NCI-H2227 treated with DMSO at 0.1 percent for 48 hours (cell line): ENCODE measurements at places on chromosomes 12 and 14.

DNA sequence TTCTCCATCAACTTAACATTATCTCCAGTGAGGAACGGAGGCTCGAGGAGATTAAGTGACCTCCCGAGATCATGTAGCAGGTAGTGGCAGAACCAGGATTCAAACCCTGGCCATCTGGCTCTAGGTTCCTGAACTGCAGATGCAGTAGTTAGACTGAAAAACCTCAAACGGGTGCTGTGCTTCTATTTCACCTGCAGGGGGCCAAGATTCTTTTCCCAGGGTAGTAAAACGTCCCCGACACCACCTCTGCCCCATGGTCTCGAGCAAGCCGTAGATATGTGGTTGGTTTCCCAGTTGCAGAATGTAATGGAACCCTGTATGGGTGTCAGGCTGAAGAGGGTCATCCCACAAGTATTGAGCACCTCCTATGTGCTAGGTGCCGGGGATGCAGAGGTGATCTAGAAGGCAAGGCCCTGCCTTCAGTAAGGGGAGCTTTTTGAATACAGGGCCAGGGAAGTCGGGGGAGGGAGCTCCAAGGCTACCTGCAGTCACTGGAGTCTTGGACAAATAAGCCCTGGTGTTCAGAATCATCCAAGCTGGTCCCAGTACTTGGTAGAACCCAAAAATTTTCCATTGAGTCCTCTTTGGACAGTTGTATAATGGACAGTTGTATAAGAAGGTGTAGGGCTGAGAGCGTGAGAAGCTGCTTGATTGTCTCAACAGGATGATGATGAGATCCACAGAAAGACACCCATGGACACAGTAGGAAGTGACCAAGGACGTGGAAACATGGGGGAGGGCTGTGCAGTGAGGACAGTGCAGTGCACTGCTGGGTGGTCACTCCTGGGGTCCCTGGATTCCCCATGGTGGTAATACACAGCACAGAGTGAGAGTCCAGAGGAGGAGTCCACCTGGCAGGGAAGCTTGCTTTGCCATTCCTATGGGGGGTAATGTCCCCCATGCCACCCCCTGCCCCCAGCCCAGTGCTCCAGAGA lies 197.2 kb downstream of the CHST11 start:
- DNase-seq = no peak

GRCh38 chr12:123942911-123943648 lies 29.6 kb downstream of the CCDC92 start:
- DNase-seq = no peak

GRCh38 chr14:72565917-72566316 lies 328.0 kb downstream of the DPF3 start:
- DNase-seq = no peak

GRCh38 chr12:4448371-4448940 lies 2.8 kb upstream of the FGF6 start:
- DNase-seq = no peak

DNA sequence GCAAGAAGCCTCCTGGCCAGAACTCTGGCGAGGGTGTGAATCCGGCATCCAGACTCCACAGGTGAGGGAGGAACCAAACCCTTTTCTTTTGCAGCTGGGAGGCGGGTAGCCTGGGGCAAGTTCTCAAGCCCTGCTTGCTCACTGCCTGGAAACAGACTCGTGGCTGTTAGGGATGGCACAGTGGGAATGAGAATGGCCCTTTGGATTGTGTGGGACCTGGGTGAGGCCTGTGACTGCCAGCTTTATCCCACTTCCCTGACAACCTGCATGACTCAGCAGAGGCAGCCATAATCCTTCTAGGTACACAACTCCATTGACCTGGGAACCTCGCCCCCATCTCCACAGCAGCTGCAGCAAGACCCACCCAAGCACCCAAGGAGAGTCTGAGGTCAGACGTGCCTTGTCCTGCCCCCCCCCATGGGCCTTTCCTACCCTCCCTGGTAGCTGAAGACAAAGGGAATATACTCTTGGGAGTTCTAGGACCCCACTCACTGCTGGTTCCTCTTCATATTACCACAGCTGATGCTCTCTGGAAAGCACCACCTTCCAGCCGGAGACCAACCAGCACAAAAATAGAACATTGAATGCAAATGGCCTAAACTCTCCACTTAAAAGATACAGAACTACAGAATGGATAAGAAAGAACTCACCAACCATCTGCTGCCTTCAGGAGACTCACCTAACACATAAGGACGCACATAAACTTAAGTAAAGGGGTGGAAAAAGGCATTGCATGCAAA lies 5.1 kb upstream of the GPR33 start:
- DNase-seq = no peak

DNA sequence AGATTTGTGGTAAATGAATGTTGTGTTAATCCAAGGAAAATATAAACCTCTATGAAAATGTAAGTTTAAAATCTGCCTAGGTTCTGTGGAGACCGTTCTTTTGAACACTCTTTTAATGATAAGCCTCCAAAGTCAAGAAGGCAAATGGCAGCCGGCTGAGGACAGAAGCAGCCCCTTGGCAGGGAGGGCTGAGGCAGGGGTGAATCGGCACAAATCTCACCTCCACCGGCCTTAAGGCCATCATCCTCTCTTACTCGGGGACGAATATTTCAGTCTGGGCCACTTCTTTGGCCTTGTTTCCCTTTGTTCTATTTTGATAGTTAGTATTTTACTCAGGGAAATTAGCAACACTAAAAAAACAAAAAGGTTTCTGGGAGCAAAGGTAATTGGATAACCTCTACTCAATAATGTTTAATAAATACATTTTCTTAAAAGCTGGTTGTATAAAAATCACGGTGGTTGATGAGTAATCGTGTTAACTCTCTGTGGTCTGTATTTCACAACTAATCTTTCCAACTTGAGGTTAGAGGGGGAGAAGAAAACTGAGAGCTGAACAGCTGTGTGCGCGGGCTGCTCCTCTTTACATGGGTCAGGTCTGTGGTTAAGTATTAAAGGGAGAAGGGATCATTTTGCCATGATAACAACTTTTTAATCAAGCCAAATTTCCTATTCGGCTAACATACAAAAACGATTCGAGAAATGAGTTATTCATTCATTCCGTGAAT lies 18.6 kb downstream of the LGMN start:
- no peak for DNase-seq

DNA sequence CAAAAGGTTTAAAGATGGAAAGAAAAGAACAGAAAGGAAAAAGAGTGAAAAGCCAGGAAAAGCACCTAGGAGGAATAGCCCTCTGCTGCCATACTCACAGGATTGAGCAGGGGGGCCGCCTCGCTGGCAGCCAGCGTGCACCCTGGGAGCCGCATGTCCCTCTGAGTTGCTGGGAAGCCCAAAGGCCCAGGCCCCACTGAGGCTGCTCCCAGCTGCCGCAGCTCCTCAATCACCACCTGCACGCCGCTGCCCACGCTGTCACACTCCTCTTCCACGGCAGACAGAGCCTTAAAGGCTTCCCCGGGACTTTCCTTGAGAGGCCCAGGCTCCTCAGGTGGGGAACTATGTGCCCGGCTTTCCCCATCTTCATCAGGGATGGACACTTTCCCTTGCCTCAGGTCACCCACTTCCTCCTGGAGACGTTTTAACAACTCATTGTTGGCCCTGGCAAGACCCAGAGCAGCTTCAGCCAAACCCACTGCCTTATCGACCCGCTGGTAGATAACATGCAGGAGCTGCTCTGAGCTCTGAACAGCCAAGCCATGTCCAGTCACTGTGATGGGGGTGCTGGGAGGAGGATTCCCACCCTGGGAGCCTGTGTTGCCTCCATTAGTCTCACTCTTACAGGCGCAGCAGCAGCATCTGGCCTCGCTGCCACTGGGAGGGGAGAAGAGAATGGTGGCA lies 11.5 kb downstream of the C14orf93 start:
- DNase-seq = no peak

GRCh38 chr12:127060310-127060847 lies 1206.6 kb upstream of the TMEM132C start:
- peak; percentile 88 for DNase-seq

- DNase-seq = peak; percentile 45
Observed at GRCh38 chr12:78002878-78003277, 172.2 kb downstream of the NAV3 start.

DNA sequence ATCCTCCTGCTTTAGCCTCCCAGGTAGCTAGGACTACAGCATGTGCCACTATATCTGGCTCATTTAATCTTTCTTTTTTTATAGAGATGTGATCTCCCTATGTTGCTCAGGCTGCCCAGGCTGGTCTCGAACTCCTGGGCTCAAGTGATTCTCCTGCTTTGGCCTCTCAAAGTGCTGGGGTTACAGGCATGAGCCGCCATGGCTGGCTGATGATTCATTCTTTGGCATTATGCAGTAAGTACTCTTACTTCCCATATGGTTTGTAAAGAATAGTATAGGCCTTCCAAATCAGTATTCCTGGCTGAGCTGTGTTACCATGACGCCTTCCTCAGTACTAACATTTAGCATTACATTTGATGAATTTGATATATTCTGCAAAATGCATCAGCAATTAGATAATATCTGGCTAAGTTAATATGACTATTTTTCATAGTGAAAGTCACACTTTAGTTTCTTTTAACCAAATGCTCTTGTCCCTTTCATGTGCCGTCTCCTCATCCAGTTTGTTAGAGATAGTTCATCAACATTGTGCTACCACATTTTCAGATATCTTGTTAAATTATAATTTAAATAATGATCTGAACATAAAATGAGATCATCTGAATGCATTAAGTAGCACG lies 3.2 kb upstream of the MIA2 start:
- no peak for DNase-seq

DNA sequence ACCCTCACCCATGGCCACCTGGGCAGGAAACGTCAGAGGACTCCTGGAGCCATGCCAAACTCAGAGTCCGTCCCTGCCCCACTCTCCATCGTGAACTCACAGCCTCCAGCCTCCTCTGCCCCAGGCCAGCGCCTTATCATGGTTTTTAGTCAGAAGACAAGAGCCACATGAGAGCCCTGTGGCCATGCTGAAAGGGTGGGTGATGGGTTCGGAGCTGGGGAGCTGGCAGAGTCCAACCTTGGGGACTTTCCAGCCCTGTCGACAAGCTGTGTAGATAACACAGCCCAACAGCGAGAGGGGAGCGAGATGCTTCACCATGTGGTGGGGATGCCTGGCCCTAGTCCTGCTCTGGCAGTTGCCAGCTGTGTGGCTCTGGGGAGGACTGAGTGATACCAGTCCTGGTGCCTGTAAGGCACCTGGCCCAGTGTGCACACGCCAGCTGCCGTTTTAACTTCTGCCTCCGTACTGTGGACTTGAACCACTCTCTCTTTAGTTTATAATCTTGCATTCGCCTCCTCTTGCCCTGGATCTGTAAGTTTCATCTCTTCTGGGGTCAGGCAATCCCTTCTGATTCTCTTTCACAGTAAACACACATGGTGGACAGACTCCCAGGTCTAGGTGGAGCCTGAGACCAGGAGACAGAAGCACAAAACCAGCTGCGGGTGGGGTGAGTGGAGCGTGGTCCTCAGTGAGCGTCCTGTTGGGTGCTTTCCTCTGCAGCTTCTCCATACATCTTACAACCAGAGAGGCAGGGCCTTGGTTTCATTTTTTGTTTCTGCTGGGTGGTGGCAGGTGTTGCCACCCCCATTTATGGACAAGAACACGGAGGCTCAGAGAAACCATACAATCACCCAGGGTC lies 55.3 kb downstream of the RIN3 start:
- DNase-seq = no peak

DNA sequence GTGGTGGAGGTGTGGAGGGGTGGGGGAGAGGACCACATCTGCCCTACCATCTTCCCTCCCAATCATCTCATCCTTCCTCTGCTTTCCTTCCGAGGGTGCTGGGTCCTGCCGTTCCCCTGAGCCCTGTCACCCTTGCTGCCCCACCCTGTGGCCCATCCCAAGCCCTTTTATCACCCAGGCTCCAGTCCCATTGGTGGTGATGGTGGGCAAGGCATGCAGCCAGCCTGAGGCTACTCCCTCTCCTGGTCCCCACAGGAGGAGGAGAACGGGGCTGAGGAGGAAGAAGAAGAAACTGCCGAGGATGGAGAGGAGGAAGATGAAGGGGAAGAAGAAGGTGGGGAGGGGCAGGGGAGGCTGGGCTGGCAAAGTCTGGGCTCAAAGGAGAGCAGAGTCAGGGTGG lies 2.7 kb upstream of the LAG3 start:
- no peak for DNase-seq

- DNase-seq = no peak
Observed at GRCh38 chr14:104098272-104099095, 13.0 kb downstream of the ASPG start.

DNA sequence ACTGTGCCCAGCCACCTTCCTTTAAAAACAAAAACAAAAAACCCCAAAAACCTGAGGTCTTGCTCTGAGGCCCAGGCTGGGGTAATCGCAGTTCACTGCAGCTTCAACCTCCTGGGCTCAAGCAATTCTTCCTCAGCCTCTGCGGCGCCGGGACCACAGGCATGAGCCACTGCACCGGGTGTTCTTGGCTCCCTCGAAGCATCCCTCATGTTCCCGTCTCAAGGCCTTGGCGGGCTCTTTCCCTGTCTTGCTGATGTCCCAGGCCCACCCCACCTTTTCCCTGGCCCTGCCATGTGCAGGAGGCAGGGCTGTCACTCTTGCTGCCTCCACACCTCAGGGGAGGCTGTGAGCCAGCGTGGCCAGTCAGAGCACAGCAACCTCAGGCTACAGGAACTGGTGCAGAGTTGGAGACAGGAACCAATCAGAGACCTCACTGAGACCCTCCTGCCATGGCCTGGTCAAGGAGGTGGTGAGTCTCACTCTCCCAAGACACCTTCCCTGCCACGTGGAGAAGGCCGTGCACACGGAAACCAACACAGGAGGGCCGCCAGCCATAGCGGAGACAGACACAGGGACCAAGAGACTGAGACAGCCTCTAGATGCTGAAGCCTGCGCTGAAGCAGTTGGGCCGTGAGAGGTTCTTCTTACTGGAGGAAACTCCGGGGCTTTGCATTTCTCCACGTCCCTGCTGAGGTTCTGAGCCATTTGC lies 6.0 kb upstream of the AMN start:
- DNase-seq = no peak

- no peak for DNase-seq
Observed at GRCh38 chr12:63313139-63313538, 162.1 kb upstream of the AVPR1A start.

GRCh38 chr12:51171884-51172514 lies 936 bp downstream of the TFCP2 start:
- DNase-seq = no peak

DNA sequence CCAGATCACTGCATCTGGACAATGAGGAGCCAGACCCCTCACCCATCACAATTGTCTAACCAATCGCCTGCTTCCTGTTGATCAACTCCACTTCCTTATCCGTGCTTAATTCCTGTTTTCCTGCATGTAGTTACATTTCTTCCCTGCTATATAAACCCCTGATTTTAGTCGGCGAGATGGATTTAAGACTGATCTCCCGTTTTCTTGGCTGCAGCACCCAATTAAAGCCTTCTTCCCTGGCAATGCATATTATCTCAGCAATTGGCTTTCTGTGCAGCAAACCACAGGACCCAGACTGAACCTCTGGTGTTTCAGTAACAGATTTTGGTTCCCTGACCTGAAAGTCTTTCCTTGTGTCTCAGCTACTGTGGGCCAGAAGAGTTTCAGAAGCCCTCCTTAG lies 272.3 kb downstream of the IPO8 start:
- DNase-seq = no peak

GRCh38 chr14:69364378-69364777 lies 33.7 kb downstream of the ERH start:
- DNase-seq = no peak
